ENCODE measurements at places on chromosomes 5 and 9. TPM values are rescaled to one million over a fixed set of nuclear protein-coding genes. Genes with fewer than 3 reads are reported as not detected.
A peak's percentile ranks its signal among the peaks of the same experiment; 100 is the strongest.

DNA sequence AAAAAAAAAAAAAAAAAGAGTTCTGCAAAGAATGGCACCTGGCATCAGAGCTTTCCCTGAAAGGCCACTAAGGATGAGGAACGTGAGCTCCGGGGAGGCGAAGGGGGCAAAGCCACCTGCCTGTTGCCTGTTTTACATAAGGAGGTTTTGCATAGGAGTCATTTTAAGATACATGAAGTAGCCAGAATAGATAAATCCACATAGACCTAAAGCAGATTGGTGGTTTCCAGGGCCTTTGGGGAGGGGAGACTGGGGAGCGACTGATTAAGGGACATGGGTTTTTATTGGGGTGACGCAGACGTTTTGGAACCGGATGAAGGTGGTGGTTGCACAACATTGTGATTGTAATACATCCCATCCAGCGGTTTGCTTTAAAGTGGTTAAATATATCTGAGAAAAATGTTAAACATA lies 7.1 kb downstream of the NEK6 start:
- no peak for DNase-seq

DNA sequence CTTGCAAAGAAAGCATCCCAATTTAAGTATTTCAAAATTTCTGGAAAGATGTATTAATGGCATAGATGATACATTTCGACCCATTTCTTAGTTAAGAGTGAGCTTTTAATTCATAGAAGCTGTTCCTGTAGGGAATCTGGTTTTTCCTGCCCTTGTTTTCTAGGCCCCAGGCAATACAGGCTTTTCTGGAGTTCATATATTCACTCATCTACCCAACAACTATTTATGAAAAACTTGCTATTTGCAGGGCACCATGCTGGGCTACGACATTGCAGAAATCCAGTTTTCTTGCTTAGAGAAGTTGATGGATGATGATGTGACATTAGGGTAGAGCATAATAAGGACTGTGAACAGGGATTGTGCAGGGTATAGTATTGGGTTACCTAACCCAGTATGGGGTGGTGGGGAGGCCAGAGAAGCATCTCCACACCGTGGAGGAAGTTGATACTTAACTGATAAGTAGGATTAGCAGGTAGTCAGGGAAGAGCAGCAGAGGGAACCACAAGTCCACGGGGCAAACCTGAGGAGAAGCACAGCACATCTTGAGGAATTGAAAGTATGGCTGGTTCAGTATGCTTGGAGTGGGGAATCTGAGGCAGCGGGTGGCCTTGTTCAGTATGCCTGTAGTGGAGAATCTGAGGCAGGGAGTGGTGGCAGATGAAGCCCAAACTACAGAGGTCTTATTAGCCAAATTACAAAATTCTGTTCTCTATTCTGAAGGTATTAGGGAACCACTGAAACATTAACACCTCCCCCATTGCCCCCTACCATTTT lies 247.5 kb downstream of the ARRDC3 start:
- DNase-seq, result no peak

- no peak for DNase-seq
Measured at GRCh38 chr9:123039617-123040219, 6.3 kb downstream of the GPR21 start.

DNA sequence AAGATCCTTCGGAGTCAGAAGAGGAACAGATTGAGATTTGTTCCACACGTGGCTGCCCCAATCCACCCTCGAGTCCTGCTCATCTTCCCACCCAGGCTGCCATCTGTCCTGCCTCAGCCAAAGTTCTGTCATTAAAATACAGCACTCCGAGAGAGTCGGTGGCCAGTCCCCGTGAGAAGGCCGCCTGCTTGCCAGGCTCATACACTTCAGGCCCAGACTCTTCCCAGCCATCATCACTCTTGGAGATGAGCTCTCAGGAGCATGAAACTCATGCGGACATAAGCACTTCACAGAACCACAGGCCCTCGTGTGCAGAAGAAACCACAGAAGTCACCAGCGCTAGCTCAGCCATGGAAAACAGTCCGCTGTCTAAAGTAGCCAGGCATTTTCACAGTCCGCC lies 85.9 kb downstream of the GOLPH3 start:
- DNase-seq, result no peak

GRCh38 chr5:138024117-138024516 lies 8.8 kb downstream of the FAM13B start:
- DNase-seq, result peak; percentile 50

GRCh38 chr5:17157916-17158529 lies 59.4 kb upstream of the BASP1 start:
- peak; percentile 98 for DNase-seq

DNA sequence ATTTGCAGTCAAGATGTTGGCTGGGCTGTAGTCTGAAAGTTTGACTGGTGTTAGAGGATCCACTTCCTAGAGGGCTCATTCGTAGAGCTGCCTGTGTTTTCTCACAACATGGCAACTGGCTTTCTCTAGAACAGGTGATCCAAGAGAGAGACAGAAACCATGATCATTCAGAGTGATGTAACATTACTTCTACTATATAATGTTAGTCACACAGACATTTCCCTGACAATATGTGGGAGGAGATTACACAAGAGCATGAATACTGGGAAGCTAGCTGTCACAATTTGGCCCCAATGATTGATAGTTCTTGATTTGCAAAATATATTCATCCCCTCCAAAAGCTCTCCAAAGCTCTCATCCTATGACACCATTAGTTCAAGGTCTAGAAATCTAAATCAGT lies 10.9 kb upstream of the TMEM161B start:
- DNase-seq, result peak; percentile 21

DNA sequence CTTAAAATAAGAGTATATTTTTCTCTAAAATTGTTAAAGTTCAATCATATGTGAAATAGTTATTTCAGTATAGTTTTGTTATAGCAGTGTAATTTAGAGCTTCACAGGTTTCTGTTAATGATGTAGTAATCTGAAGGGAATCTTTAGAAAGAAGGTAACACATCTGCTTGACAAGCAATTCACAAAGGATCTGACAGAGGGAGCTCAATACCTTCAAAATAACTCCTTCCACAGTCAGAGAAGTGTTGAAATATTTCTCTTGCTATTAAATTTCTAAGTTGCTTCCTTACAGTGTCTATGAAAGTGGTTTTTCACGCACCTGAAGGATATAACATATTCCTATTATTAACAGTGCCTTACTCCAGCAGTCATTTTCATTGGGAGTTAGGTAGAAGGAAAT lies 44.9 kb downstream of the SLC25A51 start:
- DNase-seq, result peak; percentile 32

GRCh38 chr5:160833806-160834205 lies 18.2 kb downstream of the ATP10B start:
- no peak for DNase-seq

GRCh38 chr9:27487927-27488326 lies 36.2 kb upstream of the IFNK start:
- no peak for DNase-seq

- DNase-seq, result no peak
Measured at GRCh38 chr5:107634981-107635848, 35.5 kb downstream of the EFNA5 start.

DNA sequence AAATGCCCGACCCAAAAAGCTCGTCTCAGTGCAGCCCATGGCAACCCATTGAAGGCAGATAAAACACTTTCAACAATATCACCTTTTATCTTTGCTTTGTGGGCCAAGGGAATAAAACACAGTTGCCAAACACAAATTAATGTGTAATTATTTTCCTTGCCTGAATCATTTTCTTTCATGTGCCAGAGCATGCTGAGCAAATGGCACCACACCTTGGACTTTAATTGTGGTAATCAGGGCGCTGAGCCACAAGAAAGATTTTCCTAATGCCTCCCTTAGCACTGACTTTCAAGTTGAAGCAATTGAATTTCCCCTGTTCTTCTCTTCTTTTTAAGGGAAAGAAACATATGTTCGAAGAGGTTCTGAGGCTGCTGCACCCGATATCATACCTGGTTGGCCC lies 297.1 kb upstream of the MSX2 start:
- DNase-seq, result no peak

- DNase-seq, result no peak
Measured at GRCh38 chr5:148970876-148971275, 92.0 kb downstream of the SH3TC2 start.

DNA sequence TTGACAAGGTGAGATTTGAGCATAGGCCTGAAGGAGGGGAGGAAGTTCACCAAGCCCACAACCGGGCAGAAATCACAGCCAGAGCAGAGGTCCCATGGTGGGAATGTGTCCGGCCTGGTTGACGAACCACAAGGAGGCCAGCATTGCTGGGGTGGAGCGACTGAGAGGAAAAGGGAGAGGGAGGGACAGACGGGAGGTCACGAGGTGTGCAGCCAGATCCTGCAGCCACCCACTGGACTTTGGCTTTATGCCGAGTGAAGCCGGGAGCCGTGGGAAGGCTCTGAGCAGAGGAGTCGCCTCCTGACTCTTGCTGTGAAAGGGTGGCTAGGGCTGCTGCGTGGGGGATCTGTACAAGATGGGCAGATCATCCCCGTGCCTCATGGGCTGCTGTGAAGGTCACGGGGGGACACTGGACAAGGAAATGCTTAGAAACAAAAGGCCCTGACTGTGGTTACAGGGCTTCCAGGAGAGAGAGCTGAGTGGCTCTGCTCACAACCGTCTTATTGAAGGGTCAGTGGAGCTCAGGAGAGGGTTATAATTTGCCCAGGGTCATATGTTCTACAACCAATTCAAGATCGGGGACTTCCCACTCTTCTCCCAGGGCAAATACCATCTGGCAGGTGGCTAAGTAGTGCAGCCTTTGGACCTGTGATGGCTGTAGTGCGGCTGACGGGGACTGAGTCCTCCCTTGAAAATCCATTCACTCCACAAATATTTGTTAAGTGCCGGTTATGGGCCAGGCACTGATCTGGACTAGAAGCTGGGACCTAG lies 15.6 kb upstream of the CD74 start:
- DNase-seq, result no peak

GRCh38 chr5:36438765-36439561 lies 137.3 kb upstream of the RANBP3L start:
- DNase-seq, result no peak

- peak; percentile 76 for DNase-seq
Measured at GRCh38 chr9:128254855-128255759, 20.7 kb downstream of the GOLGA2 start.

DNA sequence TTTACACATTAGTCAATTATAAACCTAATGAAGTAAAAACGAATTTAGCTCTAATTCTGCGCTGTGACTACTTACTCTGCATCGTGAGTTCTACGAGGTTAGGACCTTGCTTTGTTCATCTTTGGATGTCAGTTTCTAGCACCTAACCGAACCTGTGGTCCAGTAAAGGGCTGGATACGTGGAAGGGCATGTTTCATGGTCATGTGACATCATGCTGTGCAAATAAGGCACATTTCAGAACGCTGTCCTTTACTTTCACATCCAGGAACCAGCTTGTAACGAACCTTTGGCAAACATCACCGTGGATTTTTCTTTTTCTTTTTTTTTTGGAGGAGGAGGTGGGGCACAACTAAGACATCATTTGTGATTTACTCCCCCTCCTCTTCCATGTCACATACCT lies 15.0 kb downstream of the BASP1 start:
- DNase-seq, result no peak

- DNase-seq, result no peak
Measured at GRCh38 chr5:132662004-132662401, 4.0 kb downstream of the IL13 start.

DNA sequence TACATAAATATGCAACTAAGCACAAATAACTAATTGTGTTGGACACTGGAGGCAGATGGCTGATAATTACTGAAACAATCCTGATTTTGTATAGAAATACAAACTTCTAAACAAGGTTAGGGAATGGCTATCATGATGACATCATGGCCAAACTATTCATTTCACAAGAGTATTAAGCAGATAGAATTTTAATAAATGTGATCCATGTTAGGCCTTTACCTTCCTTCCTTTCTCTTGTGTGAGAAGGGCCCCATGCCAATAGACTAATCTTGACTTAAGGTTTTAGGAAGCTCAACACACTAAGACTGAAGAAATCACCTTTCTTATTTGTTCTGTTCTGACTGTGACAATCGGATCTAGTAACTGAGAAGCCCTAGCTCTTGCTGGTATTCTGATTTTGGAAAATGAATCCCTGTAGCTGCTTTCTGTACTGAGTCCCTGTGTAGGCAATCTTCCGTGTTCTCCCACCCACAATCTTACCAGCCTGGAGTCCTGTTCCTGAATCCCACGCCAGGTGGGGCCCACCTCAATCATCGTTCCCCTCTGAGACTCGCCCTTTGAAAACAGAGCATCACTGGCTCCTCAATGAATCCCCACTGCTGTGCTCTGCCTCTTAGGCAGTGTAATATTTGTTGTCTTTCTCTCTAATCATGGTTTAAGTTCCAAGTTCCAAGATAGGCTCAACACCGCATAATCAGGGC lies 168.7 kb upstream of the GNA14 start:
- DNase-seq, result peak; percentile 24

DNA sequence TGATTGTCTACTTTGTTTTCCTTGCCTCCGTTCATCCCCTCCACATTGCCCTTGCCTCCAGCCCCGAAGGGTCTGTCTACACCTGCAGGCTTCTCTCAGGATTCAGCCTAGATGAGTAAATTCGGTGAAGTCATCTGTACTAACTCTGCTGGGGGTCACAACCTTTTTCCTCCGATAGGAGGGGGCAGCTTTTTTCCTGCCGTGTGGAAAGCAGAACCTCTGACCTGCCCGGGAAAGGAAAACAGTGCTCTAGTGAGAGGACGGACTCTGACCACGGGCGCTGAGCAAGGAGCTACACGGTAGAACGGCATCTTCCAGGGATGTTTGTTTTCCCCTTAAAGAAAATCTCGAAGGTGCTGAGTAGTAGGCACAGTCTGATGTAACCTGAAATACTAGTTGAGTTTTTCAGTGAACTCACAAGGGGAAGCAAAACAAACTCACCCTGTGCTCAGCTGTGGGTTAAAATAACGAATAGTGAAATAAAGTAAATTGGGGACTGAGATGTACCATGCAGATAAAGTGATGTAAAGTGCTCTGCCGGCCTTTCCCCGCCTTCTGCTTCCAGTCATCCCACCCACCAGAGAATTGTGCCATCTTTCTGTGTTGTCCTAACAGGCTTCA lies 281.8 kb downstream of the AOPEP start:
- DNase-seq, result peak; percentile 45

DNA sequence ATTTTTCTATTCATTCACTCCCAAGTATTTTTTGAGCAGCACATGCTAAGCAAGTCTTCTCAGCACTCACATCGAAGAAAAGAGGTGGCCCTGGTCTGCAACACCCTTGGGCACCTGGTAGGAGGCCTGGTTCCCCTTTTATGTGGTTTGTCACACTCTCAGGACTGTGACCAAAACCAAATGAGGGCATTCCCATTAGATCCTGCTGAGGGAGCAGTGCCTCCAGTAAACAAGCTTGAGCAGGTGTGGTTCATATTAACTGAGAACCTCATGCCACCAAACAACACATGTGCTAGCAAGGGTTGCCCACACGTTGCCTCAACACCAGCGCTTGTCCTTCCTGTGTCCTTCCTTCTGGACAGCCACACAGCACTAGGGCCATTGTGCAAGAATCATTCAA lies 26.9 kb upstream of the SYK start:
- no peak for DNase-seq

- DNase-seq, result peak; percentile 23
Measured at GRCh38 chr5:81579262-81579924, 171.5 kb downstream of the SSBP2 start.

The PCDHGB2 gene
- 0.76 TPM for polyA plus RNA-seq

The TMEM252 gene
- not detected for polyA plus RNA-seq

The CNTNAP3 gene
- not detected for polyA plus RNA-seq

The NCS1 gene
- 4.7 TPM for polyA plus RNA-seq

The WDR31 gene
- polyA plus RNA-seq, result 3.1 TPM

The PAM gene
- 430 TPM for polyA plus RNA-seq

The ESM1 gene
- polyA plus RNA-seq, result 11.8 TPM

The MCIDAS gene
- not detected for polyA plus RNA-seq

The SPATA31C2 gene
- polyA plus RNA-seq, result not detected

The FREM1 gene
- polyA plus RNA-seq, result 0.25 TPM

The PCDHA6 gene
- not detected for polyA plus RNA-seq

The BARHL1 gene
- polyA plus RNA-seq, result not detected

The RHOBTB3 gene
- polyA plus RNA-seq, result 147 TPM

The GDA gene
- polyA plus RNA-seq, result not detected

The OR1J2 gene
- polyA plus RNA-seq, result 0.20 TPM

The LRRTM2 gene
- 0.22 TPM for polyA plus RNA-seq
